ENCODE measurements at places on chromosomes 4 and X.
A peak's percentile ranks its signal among the peaks of the same experiment; 100 is the strongest.

- DNase-seq: no peak
Measured at GRCh38 chr4:20259707-20260106, 8.0 kb downstream of the SLIT2 start.

DNA sequence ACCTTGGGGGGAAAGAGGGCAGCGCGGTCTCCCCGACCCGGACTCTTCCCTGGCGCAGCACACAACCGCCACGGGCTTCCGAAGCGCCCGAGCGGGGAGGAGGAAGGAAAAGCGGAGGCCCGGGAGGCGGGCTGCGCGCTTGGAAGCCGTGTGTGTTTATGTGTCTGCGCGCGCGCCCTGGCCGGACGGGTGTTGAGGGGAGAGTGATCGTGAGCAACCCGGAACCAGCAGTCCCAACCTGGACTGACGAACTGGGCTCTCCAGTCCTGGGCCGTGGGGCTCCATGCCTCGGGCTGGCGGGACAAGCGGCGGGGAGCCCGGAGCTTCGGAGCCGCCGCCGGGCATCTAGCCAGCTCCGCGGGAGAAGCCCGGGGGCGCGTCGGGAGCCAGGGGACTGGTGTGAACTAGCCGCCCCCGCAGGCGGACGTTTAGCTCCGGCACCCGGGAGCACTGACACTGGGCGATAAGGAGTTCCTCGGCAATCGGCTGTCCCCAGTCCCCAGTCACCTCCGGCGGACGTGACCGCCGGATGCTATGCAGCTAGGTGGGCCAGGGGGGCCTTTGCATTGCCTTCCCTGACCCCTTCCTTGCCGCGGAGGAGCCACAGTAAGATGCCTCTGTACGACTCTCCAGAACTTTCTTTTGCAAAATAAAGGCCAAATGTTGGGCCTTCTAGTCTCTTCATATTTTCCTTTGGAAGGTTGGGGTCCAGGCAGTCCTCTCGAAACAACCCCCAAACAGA lies 74.8 kb upstream of the BCOR start:
- no peak for DNase-seq

DNA sequence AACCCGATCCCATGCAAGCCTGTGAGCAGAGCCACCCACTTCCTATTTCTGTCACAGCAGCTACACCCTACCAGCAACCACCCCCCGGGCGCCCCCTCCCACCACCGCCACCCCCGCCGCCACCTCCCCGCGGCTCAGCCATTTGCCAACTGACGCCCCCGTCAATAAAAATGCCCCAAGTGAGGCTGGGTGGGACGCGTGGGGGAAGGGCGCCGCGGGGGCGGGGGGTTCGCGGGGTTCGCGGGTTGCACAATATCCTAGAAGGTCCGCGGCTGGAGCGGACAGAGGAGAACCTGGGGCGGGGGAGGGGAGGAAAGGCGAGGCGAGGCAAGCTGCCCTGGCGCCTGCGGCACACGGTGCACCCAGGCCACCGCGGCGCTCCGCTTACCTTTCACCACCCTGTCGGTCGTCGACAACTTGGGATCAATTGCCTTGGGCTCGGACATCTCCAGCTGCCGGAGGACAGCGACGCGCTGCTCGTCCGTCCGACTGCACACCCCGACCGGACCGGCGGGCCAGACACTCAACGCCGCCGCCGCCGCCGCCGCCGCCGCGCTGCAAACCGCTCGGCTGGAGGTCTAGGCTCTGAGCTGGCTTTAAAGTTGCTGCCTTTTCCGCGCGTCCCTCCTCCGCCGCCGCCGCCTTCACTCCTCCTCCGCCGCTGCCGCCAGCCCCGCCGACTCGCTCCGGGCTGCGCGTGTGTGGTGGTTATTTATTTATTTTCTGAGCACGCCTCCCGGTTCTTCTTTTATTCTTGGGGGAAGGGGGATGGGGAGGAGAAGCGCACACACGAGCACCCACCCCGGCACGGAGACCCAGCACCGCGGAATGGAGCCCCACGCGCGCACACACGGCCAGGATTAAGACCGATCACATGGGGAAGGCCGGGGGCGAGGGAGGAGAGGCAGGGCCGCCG lies 717 bp downstream of the PPP3CA start:
- DNase-seq: peak; percentile 59

DNA sequence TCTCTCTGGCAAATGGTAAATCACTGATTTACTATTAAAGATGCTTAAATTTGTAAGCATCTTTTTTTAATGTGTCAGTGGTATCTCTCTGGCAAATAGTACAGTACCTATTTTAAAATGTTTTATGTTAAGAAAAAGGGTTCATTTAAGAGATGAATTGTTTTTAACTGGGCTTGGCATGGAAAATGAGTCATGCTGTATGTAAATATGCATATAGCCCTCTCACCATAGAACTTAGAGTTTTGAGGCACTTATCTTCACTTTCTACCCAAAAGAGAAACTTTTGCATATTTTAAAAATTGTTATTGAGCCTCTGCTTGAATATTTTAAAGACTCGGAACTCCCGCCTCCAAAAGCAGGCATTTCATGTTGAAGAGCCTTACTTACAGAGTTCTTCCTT lies 37.9 kb downstream of the KLHL34 start:
- DNase-seq: no peak

DNA sequence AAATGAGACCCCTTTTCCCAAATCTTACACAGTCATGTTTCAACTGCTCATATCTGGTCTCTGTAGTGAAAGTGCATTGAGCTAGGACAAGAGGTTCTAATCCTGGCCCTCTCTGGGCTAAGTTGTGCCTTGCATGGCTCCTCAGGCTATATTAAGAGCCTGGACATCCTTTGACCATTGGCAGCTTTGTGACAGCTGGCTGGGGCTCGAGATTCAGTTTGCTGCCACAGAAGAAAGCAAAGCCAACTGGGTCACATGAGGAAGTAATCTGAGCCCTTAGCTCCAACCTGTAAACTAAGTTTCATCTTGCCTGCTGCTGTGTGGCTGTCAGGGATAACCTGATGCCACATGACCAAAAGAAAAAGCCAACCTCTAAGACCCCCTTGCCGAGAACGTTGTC lies 51.8 kb upstream of the JADE1 start:
- no peak for DNase-seq

DNA sequence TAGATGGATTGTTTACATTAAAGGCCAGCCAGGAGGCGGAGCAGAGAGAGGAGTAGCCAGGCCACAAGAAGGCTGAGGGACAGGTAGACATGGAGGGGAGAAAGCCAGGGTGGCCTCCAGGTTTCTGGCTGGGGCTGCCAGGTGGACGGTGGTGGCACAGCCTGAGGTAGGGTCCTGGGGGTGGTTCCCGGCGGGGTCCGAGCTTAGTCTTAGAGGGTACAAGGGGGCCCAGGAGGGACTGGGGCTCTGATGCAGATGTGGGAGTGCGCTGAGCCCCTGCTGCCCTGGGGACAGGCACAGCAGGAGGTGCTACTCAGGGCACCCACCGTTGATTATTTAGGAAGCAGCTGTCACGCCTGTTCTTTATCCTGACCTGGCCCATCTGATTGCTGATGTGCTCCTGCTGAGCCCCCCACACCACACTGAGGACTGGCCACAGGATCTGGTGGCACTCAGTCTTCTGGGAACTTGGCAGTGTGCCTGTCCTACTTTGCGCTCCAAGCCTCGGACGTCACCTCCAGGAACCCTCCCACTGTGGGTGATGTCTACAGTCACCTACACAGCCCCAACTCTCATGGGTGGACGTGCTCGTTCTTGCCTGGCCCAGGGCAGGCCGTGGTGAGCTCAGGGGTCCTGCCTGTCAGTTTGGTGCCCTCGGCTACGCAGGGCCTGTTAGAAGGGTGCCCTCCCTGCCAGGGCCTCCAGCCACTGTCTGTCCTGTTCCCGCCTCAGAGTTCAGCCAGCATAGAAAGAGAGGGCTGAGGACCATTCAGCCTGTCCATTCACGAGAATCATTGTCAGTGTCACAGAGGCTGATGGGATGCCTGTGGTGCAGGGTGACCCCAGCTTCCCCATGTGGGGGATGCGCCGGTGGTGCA lies 12.0 kb downstream of the WFS1 start:
- DNase-seq: no peak

DNA sequence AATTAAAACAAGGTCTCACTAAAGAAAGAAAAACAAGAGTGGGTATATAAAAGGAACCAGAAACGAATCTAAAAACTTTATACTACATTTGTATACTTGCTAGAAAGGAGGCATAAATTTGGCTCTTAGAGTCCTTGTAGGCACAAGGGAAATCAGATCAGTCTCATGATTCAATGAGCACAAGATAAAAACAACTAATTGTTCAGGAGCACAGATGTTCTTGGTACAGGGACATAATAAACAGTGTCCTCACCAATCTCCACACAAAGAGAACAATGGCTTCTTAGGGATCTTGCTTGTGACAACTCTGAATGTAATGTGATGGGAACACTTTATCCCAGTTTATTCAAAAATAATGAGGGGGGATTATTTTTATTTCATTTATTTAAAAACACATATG lies 28.3 kb downstream of the TMEM144 start:
- DNase-seq: no peak
